ENCODE measurements at places on chromosomes 13 and 19. TPM values are rescaled to one million over a fixed set of nuclear protein-coding genes. Genes with fewer than 3 reads are reported as not detected.

Gene RASL11A
- 42.3 TPM for total RNA-seq

Gene TMEM221
- total RNA-seq: 1.5 TPM

Gene NLRP7
- 0.06 TPM for total RNA-seq

Gene IGSF23
- total RNA-seq: 0.76 TPM

Gene MCEMP1
- 0.64 TPM for total RNA-seq

Gene RANBP3
- total RNA-seq: 59.0 TPM

Gene GAPDHS
- not detected for total RNA-seq

Gene SLITRK1
- 0.35 TPM for total RNA-seq

Gene ZNF93
- 21.4 TPM for total RNA-seq

Gene KIR3DL2
- not detected for total RNA-seq

Gene COX7A1
- 36.9 TPM for total RNA-seq

Gene AP1M2
- 39.8 TPM for total RNA-seq

Gene NLRP4
- total RNA-seq: not detected

Gene NLRP5
- not detected for total RNA-seq

Gene ZSWIM4
- total RNA-seq: 15.9 TPM

Gene SPINT2
- 172 TPM for total RNA-seq

Gene PGPEP1
- total RNA-seq: 31.9 TPM

Gene ZSCAN4
- total RNA-seq: not detected

Gene SLC17A7
- 2.8 TPM for total RNA-seq

Gene CATSPERD
- total RNA-seq: not detected

Gene AP3D1
- total RNA-seq: 88.5 TPM

Gene LIM2
- not detected for total RNA-seq

Gene IGFL3
- not detected for total RNA-seq

Gene ZNF419
- 17.0 TPM for total RNA-seq

Gene ZNF560
- total RNA-seq: not detected

Gene CEACAM19
- 4.1 TPM for total RNA-seq

Gene PEG3
- 71.2 TPM for total RNA-seq

Gene ZNF428
- total RNA-seq: 90.2 TPM

Gene SRRM5
- 0.06 TPM for total RNA-seq

Gene FXYD1
- total RNA-seq: 19.7 TPM

Gene FBXW9
- 13.4 TPM for total RNA-seq

Gene BABAM1
- total RNA-seq: 60.1 TPM

Gene PRDX2
- total RNA-seq: 324 TPM

Gene C13orf42
- total RNA-seq: 0.41 TPM

Gene ZNF283
- 26.7 TPM for total RNA-seq

Gene C5AR2
- 2.3 TPM for total RNA-seq

Gene CALR3
- total RNA-seq: not detected

Gene CGB1
- total RNA-seq: not detected

Gene KCNN1
- total RNA-seq: 5.7 TPM

Gene FCHO1
- total RNA-seq: 4.7 TPM

Gene TNFSF13B
- total RNA-seq: 7.9 TPM

Gene CDX2
- total RNA-seq: not detected

Gene C1QTNF9B
- total RNA-seq: not detected

Gene ERICH6B
- total RNA-seq: not detected

Gene PEAK3
- total RNA-seq: 0.47 TPM
